Substantia nigra (tissue), 51 donors: ENCODE measurements at places on chromosomes 3 and 15.

DNA sequence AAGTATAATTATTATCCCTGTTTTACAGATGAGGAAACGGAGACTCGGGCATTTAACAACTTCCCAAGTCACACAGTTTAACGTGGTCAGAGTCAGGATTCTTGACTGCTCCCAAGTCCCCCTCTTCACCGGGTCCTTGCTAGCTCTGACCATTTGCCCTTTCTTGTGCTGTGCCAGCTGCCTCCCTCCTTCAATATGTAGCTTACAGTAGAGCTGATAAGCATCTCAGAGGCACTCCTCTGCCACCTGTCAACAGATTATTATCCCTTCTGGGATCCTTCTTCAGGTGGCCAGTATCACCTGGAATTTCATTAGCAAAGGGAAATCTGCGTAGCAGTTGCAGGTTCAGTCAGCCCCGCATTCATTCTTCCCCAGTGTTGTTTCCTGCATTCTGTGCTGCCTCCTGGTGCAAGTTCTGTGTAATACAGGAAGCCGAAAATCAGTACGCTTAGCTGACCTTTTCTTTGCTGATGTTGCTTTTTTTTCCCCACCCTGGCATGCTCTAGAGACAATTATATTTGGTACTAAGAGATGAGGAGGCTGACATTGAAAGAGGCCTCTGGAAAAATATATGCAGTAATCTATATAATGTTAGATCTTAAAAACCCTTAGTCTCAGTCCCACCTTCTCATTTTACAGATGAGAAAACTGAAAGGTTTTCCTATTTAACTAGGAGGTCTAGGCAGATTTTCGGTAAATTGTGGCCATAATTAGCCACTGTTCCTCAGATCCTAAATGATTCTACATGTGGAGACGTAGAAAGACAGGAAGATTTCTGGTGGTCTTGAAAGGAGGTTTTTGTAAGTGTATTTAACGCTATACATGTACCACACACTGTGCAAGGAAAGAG is 24.8 kb downstream of the TMOD2 start:
- DNase-seq = peak; percentile 35

DNA sequence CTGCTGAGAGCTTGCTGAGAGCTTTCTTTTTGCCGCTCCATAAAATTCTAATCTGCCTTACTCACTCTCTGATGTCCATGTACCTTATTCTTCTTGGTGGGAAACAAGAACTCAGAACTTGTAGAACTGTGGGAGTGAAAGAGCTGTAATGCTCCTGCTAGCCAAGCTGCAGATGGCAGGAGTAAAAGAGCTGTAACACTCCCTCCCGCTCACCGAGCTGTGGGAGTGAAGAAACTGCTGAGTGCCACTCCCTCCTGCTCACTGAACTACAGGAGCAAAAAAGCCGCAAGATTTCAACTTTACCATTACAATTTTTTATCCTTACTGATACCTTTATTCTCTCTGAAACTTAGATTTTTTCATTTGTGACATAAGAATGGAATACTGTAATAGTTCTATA is 199.1 kb downstream of the SI start:
- DNase-seq = no peak

DNA sequence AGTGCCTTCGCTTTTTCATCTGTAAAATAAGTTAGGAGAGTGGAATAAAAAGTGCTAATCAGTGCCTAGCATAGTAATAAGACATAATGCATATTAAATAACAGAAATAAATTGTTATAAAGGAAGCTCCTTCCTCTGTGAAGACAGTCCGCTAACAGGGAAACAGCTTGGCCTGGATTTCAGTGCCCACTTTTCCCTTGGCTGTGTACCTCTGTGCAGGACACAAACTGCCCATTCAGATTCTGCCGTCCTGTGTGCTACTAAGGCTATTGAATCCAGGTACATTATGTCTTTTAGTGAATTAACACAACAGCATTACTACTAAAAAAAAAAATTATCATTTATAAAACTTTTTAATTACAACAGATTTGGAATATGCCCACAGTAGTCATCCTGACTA is 90.7 kb downstream of the TBL1XR1 start:
- no peak for DNase-seq

DNA sequence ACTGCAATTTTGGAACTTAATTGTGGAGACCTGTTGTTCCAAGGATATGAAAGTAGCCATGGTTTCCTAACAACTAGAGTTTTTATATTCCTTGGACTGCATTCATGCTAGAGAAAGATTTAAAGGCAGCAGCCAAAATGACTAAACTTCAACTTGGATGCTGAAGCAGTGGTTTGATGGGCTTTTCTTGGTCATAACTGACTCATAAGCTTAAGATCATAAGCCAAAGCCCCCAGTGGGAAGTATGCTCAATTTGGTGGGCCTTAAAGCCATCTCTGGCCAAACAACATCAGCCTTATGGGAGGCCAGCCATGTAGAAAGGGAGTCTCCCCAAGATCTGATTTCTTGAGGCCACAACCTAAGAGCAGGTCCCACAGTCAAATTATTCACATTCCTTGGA is 80.2 kb downstream of the ZNF280D start:
- DNase-seq = no peak

GRCh38 chr3:140391061-140391460 is 286.8 kb upstream of the TRIM42 start:
- DNase-seq = no peak

DNA sequence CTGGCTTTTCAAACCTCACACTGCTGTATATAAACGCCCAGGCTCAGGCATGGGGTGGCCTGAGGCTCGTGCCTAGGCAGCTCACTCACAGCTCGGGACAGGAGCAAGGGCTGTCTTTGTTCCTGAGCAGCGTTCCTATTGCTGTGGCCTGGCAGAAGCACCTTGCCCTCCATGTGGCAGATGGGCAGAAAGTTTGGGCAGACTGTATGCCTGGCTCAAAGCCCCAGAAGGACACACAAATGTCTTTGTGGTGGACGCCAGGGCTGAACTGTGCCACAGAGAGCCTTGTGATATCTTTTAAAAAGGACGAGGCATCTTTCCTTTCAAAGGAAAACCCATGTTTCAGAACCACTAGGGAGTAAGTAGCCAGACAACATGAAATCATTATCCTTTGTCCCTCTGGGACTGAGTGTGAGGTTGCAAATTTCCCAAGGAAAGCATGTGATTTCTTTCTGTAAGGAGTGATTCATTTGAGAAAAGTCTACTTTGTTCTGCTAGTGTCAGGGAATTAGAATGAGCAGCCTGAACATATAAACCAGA is 29.3 kb upstream of the UBE2E1 start:
- peak; percentile 39 for DNase-seq
